Left colon (tissue), 2 donors: ENCODE measurements at places on chromosomes 12 and 14.

- DNase-seq = no peak
Observed at GRCh38 chr12:81668475-81668874, 90.7 kb downstream of the PPFIA2 start.

- DNase-seq = no peak
Observed at GRCh38 chr12:132373901-132374611, 44.7 kb upstream of the GALNT9 start.

- no peak for DNase-seq
Observed at GRCh38 chr12:15344561-15344960, 22.3 kb downstream of the PTPRO start.

DNA sequence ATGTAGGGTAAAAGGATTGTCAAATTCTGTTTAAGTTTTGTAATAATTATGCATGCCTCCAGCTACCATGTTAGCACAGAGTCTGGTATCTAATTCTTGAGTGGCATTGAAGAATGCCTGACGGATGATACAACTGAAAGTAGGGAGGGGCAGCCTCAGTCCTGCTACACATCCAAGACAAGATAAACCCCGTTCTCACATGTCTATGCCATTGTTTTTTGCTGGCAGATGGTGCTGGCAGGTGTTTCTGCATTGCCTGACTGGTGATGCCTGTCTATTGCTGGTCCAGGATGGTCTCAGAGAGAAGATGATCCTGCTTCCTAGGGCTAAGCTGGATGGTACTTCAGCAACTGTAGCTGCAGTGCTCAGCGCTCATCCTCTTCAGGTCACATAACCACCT is 245.8 kb upstream of the NAV3 start:
- no peak for DNase-seq

DNA sequence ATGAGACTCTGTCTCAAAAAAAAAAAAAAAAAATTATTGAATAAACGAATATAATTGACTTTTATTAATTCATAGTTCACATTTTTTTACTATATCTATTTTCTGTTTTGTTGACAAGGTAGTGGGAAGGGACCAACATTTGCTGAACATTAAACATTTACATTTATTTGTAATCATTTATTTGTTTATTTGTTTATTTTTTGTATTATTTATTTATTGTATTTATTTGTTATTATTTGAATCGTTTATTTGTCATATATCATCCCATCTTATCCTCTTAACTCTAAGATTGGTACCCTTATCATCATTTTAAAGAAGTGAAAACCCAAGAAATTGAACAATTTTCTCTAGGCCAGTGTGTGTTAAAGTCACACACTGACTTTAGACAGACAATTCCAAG is 101.5 kb downstream of the SYT1 start:
- no peak for DNase-seq
